Stimulated activated CD4-positive, alpha-beta T cell treated with anti-CD3 and anti-CD28 coated beads, Interleukin-1b, Interleukin-23, amount 100 ng/mL, for 1 hour (primary cell): ENCODE measurements at places on chromosomes 12 and 14.

GRCh38 chr14:44962334-44963043 lies 499 bp downstream of the TOGARAM1 start:
- DNase-seq: no peak

GRCh38 chr14:88325883-88326282 lies 2.8 kb upstream of the KCNK10 start:
- DNase-seq: no peak

DNA sequence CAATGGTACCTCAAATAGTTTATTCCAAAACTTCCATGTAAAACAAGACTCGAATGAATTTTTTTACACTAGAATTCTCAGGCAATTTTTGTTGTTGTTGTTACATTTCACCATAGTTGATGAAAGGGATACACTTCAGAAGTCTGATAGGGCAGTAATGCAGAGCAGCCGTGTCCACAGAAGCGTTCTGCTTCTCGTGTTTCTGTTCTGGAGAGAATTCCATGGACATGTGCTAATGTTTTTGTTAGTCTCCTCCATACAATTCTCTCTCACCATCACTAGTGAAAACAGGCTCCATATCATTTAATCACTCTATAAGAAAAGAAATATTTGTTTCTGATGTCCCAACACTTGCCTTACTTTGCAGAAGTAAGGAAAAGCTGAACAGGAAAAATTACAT lies 606.1 kb downstream of the SLC16A7 start:
- no peak for DNase-seq

DNA sequence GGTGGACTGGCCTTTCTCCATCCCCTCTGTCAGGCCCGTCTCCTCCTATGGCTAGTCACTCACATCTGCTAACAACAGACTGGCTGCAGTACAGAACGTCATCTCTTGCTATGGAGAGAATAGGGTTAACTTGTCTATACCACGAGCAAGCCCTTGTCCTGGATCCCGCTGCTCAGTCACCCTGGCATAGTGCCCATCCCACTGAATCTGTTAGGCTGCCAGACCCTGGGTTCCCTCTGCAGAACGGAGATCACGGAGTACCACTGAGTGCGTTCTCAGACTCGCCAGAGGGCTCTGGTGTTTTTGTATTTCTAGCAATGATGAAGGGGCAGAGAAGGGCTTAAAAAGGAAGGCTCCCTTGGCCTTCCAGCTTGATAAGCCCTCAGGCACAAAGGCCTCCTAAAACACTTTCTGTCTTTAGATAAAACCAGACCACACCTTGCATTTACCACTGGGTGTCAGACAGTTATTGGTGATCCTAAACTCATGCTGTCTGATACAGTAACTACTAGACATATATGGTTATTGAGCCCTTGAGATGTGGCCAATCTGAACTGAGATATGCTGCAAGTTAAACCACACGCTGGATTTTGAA lies 6.3 kb upstream of the NRIP2 start:
- no peak for DNase-seq

DNA sequence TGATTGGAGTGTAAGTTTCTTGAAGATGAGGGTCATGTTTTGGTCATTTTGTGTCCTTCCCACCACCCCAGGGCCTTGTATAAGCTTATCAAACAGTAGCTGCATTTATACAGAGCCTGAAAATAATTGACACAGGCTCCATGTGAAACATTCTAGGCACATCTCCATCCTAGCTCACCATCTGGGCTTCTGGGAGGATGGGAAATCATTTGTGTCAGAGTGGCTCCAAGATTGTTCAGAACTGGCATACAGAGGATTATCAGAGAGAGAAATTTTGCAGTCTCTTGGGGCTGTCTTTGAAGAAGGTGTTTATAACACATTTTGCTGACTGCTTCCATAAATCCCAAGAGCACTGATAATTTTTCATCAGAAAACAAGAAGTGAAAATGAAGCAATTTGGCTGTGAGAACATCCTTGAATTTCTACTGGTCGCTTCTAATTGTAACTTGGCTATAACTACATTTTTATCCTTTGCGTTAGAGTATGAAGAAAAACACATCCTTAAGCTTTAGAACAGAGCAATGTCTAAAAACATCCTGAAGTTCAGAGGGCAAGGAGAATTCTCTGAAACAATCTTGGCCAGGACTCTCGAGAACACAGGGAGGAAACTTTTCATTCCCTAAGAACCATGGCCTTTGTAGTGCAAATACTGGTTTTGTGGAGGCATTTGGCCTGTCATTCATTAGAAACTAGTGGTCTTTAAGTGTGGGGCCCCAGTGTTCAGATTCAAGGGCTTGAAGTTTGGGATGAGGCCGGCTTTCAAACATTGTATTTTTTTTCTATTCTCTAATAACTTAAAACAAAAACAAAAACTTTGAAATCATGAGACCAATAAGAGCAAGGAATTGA lies 151.1 kb downstream of the DACT1 start:
- DNase-seq: no peak

GRCh38 chr12:132147423-132148367 lies 3.4 kb downstream of the NOC4L start:
- no peak for DNase-seq

GRCh38 chr12:20469300-20469699 lies 101.0 kb downstream of the PDE3A start:
- DNase-seq: no peak

DNA sequence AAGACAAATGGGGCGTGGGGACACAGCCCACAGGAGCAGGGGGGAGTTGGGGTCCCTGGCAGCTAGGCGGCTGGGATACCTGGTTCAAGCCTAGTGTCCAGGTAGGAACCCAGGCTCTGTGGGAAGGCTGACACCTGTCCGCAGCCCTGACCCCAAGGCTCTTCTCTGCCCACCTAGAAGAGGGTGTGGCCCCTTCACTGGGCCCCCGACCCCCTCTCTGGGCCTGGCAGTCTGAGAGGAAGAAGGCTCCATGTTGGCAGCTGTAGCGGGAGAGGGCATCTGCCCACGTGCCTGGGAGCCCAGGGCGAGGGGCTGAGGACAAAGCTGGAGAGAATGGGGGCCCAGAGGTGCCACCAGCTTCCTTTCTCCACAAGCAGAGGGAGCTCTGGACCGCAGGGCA lies 10.5 kb downstream of the CHGA start:
- no peak for DNase-seq

DNA sequence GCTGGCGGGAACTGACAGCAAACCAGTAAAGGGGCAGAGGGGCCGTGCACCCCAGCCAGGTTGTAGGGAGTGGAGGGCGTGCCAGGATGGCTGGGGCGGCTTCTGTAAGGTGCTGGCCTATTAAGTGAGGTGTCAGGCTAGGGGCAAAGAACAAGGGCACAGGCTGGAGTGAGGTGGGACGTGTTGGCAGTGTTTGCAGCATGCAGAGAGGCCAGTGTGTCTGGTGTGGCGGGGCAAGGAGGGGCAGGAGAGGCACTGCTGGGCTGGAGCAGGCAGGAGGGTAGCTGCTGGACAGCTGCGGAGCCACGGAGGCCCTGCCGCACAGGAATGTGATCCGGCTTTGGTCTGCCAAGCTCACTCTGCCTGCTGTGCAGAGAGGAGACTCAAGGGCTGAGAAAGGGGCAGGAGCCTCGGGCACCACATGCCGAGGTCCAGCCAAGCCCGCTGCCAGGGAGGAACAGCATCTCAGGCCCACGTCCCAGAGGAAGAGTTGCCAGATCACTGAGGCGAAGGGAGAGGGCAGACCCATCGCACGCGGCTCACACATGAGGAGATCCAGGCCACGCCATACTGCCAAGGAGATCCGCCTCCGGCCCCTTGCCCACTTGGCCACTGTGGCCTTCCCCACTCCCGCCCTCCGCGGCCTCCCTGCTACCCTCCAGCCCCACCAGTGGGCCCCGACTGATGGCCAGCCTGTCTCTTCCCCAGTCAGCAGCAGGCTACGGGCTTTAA lies 46.8 kb downstream of the AMN start:
- DNase-seq: no peak

DNA sequence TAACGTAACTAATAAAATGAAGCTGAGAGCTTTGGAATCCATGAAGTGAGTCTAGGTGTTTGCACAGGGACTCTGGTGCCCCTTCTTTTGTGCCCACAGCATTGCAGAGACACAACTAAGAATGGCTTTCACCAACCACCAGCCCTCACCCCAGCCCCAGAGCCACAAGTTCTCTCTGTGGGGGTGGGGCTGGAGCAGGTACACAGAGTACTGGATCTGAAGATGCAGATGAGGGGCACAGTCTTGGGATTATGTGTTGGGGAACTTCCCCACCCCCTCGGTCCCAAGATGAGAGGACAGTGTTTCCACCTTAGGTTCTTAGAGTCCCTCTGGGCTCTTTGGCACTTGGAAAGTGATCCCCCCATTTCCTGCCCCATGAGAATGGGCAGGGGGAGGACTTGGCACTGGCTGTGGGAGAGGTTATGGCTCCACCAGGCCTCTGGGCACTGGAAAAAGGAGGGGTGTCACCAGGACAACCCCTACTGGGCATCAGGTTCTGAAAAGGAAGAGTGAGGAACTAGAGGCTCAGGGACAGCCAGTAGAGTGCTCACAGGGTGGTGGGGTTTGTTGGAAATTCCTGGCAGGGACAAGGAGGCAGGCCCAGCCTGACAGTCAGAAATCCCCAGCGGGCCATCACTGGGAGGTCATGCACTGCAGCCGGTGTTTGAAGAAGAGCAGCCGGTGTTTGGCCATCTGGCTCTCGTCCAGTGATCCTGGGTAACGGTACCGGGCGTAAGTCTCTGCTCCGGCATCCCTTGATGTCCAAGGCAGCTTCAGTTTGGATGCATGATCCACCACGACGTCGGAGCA lies 6.7 kb downstream of the B4GALNT1 start:
- DNase-seq: no peak
